T-helper 2 cell treated with Interferon-gamma antibody and Interleukin-4, amounts not matched to agents 5 μg/mL and 100 μg/mL, for 36 hours (primary cell): ENCODE measurements at places on chromosomes 6 and 20.

DNA sequence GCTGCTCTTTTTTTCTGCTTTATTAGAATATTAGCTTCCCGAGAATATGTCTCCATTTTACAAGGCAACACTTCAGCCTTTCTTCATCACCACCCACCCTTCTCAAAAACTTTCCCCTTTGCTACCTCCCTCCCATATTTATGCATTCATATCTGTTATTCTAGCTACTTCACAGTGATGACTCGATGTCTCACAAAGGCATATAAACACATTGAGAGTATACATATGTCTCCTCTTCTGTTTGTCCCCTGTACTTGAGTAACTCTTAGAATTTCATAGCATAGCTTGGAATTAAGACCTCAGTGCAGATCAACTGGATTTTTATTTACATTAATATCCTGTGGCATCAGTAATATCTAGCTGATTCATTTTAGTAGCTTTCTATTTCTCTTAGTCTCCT lies 6.5 kb downstream of the RNF144B start:
- H3K36me3 ChIP-seq = no peaks in the 10 kb centered on the region
- H3K4me1 ChIP-seq = peaks cover 10% of the 10 kb centered on the region
- no peak for DNase-seq
- no peak overlapping the region for H3K27ac ChIP-seq
- H3K27me3 ChIP-seq = no peaks in the 10 kb centered on the region
- no peak overlapping the region for H3K4me3 ChIP-seq

- H3K4me3 ChIP-seq = no peak overlapping the region
- H3K27ac ChIP-seq = no peak overlapping the region
- peaks cover 33% of the 10 kb centered on the region for H3K36me3 ChIP-seq
These were observed 29.7 kb downstream of the GINS1 start for GRCh38 chr20:25437153-25437581.

- no peak overlapping the region for H3K27ac ChIP-seq
- H3K4me3 ChIP-seq = no peak overlapping the region
- H3K27me3 ChIP-seq = no peaks in the 10 kb centered on the region
- H3K36me3 ChIP-seq = no peaks in the 10 kb centered on the region
- no peaks in the 10 kb centered on the region for H3K4me1 ChIP-seq
These were observed 15.6 kb downstream of the FRMD1 start for GRCh38 chr6:168063431-168063830.

DNA sequence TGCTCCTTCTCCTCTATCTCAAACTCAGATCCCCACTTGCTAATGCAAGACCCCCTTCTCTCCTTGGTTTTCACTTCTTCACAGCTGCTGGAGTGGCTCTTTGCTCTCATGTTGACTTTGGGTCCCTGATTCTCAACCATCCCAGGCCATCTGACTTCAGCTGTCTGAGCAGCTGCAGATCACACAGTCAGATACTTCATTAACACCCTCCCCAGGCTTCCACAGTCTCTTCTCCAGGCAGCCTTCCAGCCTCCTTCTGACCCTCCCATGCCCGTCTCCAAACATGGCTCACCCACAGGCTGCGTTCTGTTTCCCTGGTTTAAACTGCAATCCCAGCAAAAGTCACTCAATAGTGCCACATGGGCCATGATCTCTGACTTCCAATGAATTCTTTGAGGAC lies 65.4 kb downstream of the HIVEP2 start:
- no peak overlapping the region for H3K27ac ChIP-seq
- DNase-seq = no peak
- H3K27me3 ChIP-seq = no peaks in the 10 kb centered on the region
- peaks cover 26% of the 10 kb centered on the region for H3K36me3 ChIP-seq
- no peak overlapping the region for H3K4me3 ChIP-seq
- H3K4me1 ChIP-seq = peaks cover 50% of the 10 kb centered on the region

GRCh38 chr6:138498629-138499302 lies 528 bp downstream of the NHSL1 start:
- no peaks in the 10 kb centered on the region for H3K4me1 ChIP-seq
- no peak overlapping the region for H3K27ac ChIP-seq
- no peak for DNase-seq
- H3K27me3 ChIP-seq = peaks cover 53% of the 10 kb centered on the region
- H3K4me3 ChIP-seq = no peak overlapping the region

DNA sequence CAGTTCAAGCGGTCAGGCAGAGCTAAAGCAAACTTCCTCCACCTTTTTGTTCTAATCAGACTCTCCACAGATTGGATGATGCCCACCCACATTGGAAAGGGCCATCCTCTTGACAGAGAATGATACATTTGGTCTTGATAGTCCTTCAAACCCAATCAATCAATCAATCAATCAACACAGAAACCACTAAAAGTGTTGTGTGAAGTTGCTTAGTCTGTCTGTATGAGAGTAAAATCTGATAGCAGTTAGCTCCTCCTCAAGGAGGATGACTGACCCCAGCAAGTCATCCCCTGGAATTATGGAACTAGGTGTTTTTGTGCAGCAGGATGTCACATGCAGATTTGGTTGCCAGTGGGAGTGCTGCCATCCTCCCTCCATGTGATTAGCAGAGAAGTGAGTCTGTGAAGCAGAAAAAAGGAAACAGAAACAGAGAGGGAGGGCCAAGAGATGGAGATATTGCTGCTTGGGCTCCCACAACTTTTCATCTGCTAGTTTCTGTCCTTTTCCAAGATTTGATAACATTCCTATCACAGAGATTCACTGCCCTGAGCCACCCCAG lies 32.0 kb upstream of the SSTR4 start:
- DNase-seq = no peak
- no peaks in the 10 kb centered on the region for H3K36me3 ChIP-seq
- H3K27me3 ChIP-seq = peaks cover 2% of the 10 kb centered on the region
- H3K4me1 ChIP-seq = no peaks in the 10 kb centered on the region
- no peak overlapping the region for H3K4me3 ChIP-seq

DNA sequence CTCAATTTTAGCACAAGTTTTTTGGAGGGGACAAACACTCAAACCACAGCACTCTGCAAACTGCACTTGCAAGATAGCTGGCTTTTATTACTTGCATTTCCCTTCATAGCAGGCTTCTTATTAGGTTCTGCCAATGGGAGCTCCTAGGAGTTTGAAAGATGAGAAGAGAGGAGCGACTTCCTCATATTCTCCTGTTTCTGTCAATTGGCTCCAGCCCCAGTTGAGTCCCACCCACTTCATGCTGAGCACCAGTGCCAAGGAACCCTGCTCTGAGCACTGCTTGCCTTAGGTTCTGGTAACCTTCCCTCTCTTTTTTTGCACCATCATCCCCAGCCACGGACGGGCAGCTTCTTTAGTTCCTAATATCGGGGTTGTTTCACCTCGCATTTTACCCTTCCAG lies 67.9 kb downstream of the PSMB1 start:
- DNase-seq = no peak
- H3K36me3 ChIP-seq = no peaks in the 10 kb centered on the region
- H3K27me3 ChIP-seq = peaks cover 4% of the 10 kb centered on the region
- H3K4me3 ChIP-seq = no peak overlapping the region
- no peaks in the 10 kb centered on the region for H3K4me1 ChIP-seq

DNA sequence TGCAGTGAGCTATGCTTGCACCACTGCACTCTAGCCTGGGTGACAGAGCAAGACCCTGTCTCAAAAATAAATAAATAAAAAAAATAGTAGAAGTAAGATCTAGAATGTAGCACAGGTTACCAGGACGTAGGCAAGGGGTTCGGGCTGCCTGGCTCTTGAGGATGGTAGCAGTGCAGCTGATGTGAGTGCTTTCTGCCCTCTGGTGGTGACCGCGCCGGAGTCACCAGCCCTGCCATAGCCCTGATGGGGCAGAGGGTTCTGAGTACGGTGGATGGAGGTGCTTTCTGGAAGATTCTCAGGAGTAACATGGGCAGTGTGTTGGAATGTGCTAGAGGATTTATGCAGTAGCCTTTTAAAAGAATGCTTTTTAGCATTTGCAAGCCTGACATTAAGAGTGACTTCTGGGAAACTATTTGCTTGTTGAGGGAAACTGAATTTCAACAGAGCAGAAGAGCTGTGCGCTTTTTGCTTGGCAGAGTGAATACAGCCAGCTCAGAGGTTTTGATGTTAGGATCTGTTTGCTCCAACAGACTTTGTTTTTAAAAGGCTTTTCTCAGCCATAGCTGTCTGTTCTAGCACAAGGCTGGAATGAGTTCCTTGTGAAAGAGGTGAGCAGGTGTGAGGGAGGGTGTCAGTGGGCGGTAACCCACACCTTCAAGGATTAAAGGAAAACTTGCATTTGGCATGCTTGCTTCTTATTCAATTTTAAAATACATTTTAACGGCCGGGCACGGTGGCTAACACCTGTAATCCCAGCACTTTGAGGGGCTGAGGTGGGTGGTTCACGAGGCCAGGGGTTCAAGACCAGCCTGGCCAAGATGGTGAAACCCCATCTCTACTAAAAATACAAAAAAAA lies 65.9 kb downstream of the PTPN1 start:
- H3K27me3 ChIP-seq = no peaks in the 10 kb centered on the region
- DNase-seq = peak; percentile 53
- peaks cover 19% of the 10 kb centered on the region for H3K4me1 ChIP-seq
- H3K4me3 ChIP-seq = no peak overlapping the region
- H3K36me3 ChIP-seq = peaks cover 67% of the 10 kb centered on the region

DNA sequence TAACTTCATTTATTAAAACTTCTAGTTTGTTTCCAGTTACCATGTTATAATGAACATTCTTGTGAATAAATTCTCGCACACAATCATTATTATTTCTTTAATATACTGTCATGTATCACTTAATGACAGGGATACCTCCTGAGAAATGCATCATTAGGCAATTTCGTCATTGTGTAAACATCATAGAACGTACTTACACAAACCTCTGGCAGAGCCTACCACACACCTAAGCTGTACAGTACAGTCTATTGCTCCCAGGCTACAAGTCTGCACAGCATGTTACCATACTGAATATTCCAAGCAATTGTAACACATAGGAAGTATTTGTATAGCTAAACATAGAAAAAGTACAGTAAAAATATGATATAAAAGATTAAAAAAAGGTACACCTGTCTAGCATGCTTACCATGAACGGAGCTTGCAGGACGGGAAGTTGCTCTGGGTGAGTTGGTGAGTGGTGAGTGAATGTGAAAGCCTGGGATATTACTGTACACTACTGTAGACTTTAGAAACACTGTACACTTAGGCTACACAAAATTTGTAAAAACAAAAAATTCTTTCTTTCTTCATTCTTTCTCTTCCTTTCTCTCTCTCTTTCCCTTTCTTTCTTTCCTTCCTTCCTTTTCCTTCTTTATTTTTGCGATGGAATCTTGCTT lies 268.2 kb upstream of the SOX4 start:
- H3K27me3 ChIP-seq = no peaks in the 10 kb centered on the region
- no peak overlapping the region for H3K27ac ChIP-seq

GRCh38 chr6:15405129-15406068 lies 159.5 kb downstream of the JARID2 start:
- H3K4me1 ChIP-seq = peaks cover 78% of the 10 kb centered on the region
- H3K27me3 ChIP-seq = no peaks in the 10 kb centered on the region
- peaks cover 16% of the 10 kb centered on the region for H3K36me3 ChIP-seq
- H3K4me3 ChIP-seq = peak overlapping the region; percentile 27

DNA sequence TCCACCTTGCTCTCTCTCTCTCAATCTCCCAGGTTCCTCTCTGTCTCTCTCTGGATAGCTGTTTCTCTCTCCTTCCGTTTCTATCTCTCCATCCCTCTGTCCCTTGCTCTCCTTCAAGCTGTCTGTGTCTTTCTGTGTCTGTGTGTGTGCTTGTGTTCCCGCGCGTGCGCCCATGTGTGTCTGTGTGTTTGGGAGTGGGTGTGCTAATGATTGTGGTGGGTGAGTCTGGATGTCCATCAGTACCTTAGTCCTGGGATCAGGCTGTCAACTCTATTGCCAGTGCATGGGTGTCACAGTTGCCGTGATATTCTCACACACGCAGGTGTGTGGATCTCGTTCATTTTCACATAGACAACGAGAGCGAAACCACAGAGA lies 1380.6 kb upstream of the DEFB115 start:
- H3K27me3 ChIP-seq = peaks cover 2% of the 10 kb centered on the region
- no peak overlapping the region for H3K27ac ChIP-seq
- H3K4me3 ChIP-seq = no peak overlapping the region
- no peaks in the 10 kb centered on the region for H3K4me1 ChIP-seq

GRCh38 chr6:94270091-94270948 lies 851.0 kb upstream of the EPHA7 start:
- no peaks in the 10 kb centered on the region for H3K27me3 ChIP-seq
- no peak overlapping the region for H3K27ac ChIP-seq
- DNase-seq = no peak
- no peak overlapping the region for H3K4me3 ChIP-seq

- peaks cover 6% of the 10 kb centered on the region for H3K4me1 ChIP-seq
- H3K36me3 ChIP-seq = peaks cover 14% of the 10 kb centered on the region
- DNase-seq = no peak
- no peak overlapping the region for H3K27ac ChIP-seq
These were observed 55.5 kb downstream of the ARID1B start for GRCh38 chr6:156832669-156833068.

- no peaks in the 10 kb centered on the region for H3K27me3 ChIP-seq
- no peak overlapping the region for H3K4me3 ChIP-seq
- DNase-seq = no peak
- peaks cover 3% of the 10 kb centered on the region for H3K36me3 ChIP-seq
- no peaks in the 10 kb centered on the region for H3K4me1 ChIP-seq
- H3K27ac ChIP-seq = no peak overlapping the region
These were observed 76.1 kb upstream of the SLC4A11 start for GRCh38 chr20:3315136-3315535.

GRCh38 chr6:7236306-7237209 lies 76.4 kb downstream of the SSR1 start:
- peaks cover 40% of the 10 kb centered on the region for H3K36me3 ChIP-seq
- no peak for DNase-seq
- no peak overlapping the region for H3K27ac ChIP-seq
- H3K27me3 ChIP-seq = no peaks in the 10 kb centered on the region

DNA sequence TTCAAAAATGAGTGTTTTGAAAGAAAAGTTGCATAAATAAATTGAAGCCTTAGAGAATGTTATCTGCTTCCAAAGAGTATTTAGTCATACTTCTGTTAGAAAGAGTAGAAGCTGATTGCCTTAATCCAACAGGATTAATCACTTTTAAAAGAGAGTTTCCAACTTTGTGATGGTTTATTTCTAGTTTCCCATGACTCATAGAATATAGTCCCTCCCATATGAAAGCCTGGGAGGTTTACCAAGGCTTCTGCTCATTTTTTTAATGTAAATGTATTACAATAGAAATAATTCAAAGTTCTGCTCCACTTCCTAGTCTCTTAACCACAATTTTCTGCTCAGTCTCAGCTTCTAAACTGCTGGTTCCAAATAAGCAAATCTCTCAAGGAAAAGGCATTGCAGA lies 118.0 kb upstream of the IRAK1BP1 start:
- DNase-seq = no peak
- H3K27ac ChIP-seq = no peak overlapping the region
- H3K36me3 ChIP-seq = no peaks in the 10 kb centered on the region
- no peaks in the 10 kb centered on the region for H3K27me3 ChIP-seq

- H3K4me1 ChIP-seq = no peaks in the 10 kb centered on the region
- H3K4me3 ChIP-seq = no peak overlapping the region
- H3K36me3 ChIP-seq = no peaks in the 10 kb centered on the region
- DNase-seq = no peak
- H3K27ac ChIP-seq = no peak overlapping the region
These were observed 982.0 kb upstream of the EPHA7 start for GRCh38 chr6:94401311-94401710.

DNA sequence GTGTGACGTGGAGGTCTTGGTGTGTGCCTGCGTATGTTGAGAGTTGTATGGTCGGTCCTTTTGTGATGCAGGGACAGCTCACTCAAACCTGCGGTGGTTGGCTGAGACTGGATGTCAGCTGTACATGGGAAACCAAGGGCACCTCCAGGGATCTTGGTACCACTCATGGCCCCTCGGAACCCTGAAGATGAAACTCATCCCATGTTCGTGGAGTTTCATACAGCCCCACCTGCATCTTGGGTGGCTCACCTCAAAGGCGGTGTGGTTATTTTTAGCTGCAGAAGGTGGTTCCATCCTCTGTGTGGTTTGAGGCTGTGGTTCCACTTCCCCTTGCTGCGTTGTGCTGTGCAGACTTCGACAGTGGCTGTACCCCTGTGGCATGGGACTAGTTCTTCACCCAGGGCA lies 52.6 kb upstream of the SLC22A1 start:
- DNase-seq = peak; percentile 17
- H3K27me3 ChIP-seq = no peaks in the 10 kb centered on the region
- H3K4me3 ChIP-seq = peak overlapping the region; percentile 52
- no peak overlapping the region for H3K27ac ChIP-seq
- H3K36me3 ChIP-seq = peaks cover 85% of the 10 kb centered on the region
